Activated CD8-positive, alpha-beta memory T cell treated with anti-CD3 and anti-CD28 coated beads for 1 hour (primary cell): ENCODE measurements at places on chromosomes 6 and 20.

- DNase-seq: no peak
These were observed 57.4 kb upstream of the EDN3 start for GRCh38 chr20:59242714-59243626.

GRCh38 chr20:25045343-25045712 is 12.6 kb downstream of the ACSS1 start:
- DNase-seq: no peak

GRCh38 chr6:37819802-37820717 is 533 bp downstream of the ZFAND3 start:
- DNase-seq: peak; percentile 14

DNA sequence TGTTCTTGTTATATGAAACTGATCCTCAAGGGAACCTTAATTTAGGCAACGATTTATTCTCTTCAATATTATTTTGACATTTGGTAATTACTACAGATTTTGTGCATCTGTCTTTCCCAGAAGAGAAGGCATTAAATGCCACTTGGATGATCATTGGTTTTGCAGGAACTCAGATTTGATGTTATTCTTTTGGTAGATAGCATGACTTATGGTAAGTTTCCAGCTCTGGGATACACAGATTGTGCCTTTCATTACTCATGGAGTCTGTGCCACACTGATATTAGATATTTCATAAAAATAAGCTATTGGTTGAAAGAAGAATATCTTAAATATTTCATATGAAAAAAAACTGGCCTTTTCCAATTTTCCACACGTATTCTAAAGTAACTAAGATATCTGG is 120.1 kb downstream of the AIG1 start:
- DNase-seq: no peak

- no peak for DNase-seq
These were observed 228.1 kb upstream of the CST7 start for GRCh38 chr20:24720957-24721356.

DNA sequence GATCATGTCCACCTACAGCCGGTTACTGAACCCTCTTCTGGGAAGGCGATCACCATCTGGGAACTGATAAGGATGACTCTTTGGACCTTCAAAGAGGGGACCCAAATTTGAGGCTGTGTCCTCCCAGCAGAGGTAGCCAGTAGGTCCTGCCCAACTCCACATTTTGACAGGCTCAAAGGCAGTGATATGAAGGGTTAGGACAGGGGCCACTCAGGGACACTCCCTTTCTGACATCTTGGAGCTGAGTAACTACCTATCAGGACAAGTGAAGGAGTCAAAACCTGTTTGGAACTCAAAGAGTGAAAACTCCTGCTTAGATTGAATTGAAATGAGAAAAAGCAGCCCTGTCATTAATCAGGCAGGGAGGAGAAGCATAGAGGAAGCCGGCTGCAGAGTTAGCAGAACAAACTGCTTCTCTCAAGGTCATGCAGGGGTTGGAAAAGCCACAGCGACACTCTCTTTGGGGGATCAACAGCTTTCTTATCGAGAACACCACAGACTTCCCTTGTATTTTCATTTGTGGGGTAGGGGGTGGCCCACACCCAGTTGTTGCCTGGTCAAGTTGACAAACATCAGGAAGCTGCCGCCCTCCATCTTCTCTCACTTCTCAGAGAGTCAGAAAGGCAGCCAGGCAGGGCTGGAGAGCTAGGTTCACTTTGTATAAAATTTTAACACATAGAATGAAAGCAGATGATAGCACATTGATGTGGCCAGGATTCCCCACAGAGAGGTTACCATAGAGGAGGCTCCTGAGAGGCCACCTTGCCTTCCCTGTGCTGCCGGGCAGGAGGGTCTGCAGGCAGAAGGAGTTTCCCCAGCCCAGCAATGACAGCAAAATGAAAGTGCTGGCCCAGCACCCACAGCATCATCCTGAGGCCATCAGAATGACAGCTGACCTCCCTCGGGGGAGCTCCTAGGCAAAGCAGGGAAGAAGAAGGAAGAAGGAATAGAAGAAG is 47.6 kb downstream of the AGPAT4 start:
- no peak for DNase-seq

- DNase-seq: no peak
These were observed 64.6 kb upstream of the UST start for GRCh38 chr6:148682252-148682651.

GRCh38 chr6:42320762-42321161 is 103.1 kb upstream of the MRPS10 start:
- DNase-seq: no peak

DNA sequence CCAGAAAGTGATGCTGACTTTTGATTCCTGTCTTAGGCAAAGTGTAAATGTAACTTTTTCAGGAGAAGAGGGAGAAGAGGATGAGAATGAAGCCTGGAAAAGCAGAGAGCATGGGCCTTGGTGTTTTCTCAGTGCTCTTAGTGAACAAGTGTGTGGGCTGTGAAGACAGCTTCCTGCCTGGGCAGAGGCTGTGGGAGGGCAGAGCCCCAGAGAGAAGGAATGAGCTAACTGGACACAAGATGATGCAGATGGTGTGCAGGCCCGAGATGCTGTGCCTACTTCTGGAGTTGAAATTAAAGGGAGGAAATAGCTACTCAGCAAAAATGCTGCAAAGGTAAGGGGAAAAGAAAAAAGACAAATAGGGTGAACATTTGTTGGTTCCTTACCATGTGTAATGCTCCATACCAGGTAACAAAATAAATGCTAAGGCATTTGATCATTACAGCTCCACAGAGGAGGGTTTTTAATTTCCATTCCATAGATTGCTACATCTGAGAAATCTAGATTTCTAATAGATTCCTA is 87.0 kb upstream of the CEP162 start:
- DNase-seq: no peak

DNA sequence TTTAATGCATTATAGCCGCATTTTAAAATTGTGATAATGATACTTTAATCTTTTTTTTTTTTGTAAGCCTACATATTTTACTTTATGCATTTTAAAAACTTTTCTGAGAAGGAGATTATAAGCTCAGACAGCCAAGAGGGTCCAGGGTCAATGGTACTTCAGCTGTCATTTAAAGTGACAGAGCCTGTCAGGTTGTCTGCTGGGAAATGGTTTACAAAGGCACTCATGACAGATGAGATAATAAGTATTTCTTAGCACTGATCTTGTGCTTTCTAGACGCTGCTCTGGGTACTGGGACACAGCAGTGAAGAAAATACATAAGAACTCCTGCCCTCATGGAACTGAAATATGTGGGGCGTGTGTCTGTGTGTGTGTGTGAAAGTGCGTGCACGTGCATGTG is 19.6 kb downstream of the LAMP5 start:
- no peak for DNase-seq

DNA sequence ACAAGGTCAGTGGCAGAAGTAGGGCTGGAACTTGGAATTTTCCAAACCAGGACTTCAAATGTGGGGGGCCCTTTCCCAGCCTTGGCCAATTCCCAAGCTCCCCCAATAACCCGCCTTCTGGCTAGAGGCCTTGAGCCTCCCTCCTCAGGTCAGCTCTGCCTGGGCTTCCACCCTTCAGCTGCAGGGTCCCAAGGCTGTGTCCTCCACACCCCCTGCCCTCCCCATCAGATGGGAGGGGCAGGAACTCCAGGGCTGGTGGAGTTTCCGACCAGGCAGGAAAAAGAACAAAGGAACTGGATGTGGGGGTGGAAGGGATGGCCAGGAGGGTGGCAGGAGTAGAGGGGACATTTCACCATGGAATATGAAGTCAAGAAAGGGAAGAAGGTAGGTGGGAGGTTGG is at the start of gene CCM2L:
TSS of gene CCM2L (plus strand) at position 338 of the 400 bp plus-strand sequence. CDS start at position 355, 17 bp downstream.
- DNase-seq: no peak

GRCh38 chr6:113980937-113981554 is 10.1 kb upstream of the HDAC2 start:
- DNase-seq: no peak

- no peak for DNase-seq
These were observed 51.0 kb upstream of the PMEPA1 start for GRCh38 chr20:57760698-57761412.

GRCh38 chr20:36439731-36440072 is 101.6 kb upstream of the MYL9 start:
- no peak for DNase-seq

GRCh38 chr6:154542747-154543146 is 32.3 kb upstream of the CNKSR3 start:
- DNase-seq: no peak

DNA sequence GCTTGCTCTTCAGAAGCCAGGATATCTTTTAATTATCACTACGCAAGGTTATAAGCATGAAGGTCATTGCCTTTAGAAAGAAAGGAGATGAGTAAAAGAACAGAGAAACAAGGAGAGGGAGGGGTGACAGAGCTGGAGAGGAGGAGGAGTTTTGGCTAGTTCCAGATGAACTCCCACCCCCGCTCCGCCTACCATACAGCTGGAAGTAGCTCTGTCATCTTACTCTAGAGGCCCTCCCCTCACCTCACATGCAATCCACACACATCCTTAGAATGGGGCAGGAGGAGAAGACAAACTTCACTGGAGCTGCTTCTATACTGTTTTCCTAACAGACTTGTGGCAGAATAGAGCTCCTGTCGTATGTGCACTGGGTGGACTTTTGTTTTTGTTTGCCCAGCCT is 144.7 kb downstream of the SCML4 start:
- no peak for DNase-seq

DNA sequence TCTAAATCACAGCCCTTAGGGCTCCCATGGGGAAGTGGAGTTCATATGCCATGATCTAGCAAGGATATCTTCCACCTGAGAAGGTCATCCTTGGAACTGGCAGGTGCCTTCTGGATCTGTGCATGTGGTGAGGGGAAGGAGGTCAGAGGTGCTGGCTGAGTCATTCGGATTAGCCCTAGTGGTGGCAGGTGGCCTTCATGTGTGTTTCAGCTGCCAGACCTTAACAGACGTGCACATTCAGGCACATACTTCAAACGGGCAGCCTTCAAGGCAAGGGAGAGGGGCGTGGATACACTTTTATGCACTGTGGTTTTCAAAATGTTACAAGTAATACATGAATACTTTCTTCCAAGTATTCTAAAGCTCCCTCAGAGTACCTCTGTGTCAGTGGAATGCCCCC is 51.2 kb downstream of the BMP6 start:
- no peak for DNase-seq

DNA sequence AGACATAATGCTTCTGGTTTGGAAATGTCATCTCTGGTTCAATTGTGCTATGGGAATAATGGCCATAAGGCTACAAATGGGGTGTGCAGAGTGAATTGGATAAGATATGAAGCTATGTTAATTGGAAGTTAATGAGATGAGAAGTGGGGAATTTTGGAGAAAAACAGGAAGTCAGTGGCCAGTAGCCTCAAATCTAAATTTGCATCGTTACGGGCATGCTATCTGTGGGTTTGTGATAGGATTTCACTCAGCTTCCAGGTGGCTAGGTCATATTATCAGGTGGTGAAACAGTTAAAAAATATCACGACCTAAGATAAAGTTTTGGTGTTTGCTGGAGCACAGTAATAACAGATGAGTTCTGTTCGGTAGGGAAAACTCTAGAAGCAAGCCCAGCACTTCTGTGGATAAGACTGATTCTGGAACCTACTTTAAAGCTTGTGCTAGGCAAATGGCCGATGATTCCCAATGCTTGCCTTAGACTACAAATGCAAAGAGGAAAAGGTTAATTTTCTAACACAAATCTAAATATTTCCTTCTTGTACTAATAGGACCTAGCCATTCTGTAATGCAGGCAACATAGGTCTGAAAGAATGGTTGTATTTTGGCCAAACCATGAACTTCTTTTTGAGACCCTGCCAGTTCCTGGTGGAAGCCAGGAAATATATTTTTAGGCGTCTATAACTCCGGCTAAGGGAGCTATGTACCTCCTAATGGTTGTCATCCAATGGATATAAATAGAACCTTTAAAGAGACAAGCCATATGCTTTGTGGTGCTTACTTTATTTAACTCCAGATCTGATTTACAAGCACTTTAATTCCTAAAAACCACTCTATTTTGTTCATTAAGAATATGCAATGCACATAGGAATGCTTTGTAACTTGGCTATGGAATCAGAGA is 111.0 kb downstream of the PLCB1 start:
- DNase-seq: no peak

GRCh38 chr20:61092251-61092650 is 159.8 kb upstream of the CDH4 start:
- no peak for DNase-seq

DNA sequence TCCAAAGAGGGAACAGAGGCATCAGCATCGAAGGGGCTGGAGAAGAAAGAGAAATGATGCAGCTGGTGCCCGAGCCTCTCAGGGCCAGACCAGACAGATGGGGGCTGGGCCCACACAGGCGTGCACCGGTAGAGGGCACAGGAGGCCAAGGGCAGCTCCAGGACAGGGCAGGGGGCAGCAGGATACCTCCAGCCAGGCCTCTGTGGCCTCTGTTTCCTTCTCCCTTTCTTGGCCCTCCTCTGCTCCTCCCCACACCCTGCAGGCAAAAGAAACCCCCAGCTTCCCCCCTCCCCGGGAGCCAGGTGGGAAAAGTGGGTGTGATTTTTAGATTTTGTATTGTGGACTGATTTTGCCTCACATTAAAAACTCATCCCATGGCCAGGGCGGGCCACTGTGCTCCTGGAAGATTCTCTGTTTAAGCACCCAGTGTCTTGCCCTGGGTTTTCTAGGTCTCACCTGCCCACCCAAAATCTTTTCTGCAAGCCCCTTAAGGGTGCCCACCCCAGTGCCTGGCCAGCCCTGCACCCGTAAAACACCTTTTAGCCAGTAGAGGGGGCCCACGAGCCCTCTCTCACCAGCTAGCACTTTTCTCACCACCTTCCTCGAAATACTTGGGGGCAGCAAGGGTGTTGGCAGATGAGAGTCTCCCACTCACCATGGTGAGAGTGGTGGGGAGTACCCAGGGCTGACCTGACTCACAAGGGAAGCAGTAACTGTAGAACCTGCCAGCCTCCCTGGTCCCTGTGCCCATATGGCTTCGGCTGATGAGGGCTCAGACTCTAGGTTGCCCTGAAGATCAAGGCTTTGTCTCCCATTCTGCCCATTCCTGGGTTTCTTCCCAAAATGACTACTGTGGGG is 35.7 kb upstream of the ID1 start:
- peak; percentile 57 for DNase-seq

DNA sequence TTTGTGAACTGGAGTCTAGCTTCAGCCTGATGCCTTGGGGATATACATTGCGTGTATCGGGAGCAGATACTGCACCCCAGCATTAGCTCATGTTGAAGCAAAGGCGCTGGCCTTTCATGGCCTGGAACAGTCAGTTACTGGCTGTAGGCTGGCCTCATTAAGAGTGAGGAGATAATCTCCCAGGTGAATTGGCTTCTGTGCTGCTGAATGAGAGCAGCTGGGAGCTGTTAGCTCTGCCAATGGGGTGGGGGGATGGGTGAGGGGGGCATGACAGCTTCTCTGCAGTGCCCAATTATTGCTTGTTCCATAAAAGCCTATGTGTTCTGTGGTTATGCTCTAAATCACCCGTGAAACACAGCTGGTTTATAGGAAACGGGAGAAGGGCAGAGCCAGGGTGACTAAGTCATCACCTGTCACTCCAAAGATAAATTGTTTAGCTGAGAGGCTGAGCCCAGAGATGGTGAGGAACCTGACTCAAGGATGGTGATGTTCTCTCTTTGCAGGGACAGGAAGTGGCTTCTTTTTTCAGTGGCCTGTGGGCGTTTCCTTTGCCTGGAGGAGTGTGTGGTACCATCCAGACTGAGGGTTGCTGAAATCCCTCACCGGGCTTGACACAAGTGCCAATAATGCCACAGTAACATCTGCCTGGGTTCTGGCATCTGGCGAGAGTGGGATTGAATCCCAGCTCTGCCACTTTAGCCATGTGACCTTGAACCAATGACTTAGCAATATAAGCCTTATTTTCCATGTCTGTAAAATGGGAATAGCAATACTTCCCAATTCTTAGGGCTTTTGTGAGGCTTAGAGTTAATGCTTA is 170.8 kb downstream of the BCAS1 start:
- DNase-seq: peak; percentile 43

- no peak for DNase-seq
These were observed 568.4 kb upstream of the MAP3K7 start for GRCh38 chr6:91155129-91155785.

GRCh38 chr6:44035621-44036020 is 91.6 kb downstream of the MRPL14 start:
- DNase-seq: no peak
